A549 treated with RU486 at 1 μM for 4 hours (cell line): ENCODE measurements at places on chromosomes 5 and 9. TPM values are rescaled to one million over a fixed set of nuclear protein-coding genes. Genes with fewer than 3 reads are reported as not detected.

Gene ARAP3
- total RNA-seq, result 3.3 to 5.2 TPM (median 4.0 TPM) in 5 replicates

Gene MAP3K1
- 1.00 to 2.0 TPM (median 1.7 TPM) in 5 replicates for total RNA-seq

Gene C5
- 8.3 to 15.6 TPM (median 13.0 TPM) in 5 replicates for total RNA-seq

Gene STXBP1
- 14.6 to 18.4 TPM (median 16.5 TPM) in 5 replicates for total RNA-seq

Gene NFIB
- 8.2 to 12.3 TPM (median 10.4 TPM) in 5 replicates for total RNA-seq

Gene IFNW1
- not detected in 5 replicates for total RNA-seq

Gene IFNK
- not detected in 5 replicates for total RNA-seq

Gene GABRA1
- not detected in 5 replicates for total RNA-seq

Gene NIPAL4
- 9.5 to 13.6 TPM (median 11.6 TPM) in 5 replicates for total RNA-seq

Gene HRCT1
- total RNA-seq, result 0.28 to 0.48 TPM (median 0.30 TPM) in 3 of 5 replicates, not detected in the others

Gene INPP5E
- total RNA-seq, result 11.7 to 21.4 TPM (median 19.0 TPM) in 5 replicates

Gene GABRP
- total RNA-seq, result not detected in 5 replicates

Gene PCDHB11
- 0.06 to 0.14 TPM (median 0.07 TPM) in 4 of 5 replicates, not detected in the other for total RNA-seq

Gene PNPLA7
- 0.54 to 0.85 TPM (median 0.83 TPM) in 5 replicates for total RNA-seq

Gene SLC25A48
- total RNA-seq, result 0.15 to 0.22 TPM (median 0.21 TPM) in 3 of 5 replicates, not detected in the others

Gene FBXW11
- total RNA-seq, result 26.8 to 42.3 TPM (median 38.9 TPM) in 5 replicates

Gene FSTL4
- total RNA-seq, result 1.9 to 4.8 TPM (median 3.5 TPM) in 5 replicates

Gene HAVCR1
- total RNA-seq, result 26.0 to 44.9 TPM (median 35.2 TPM) in 5 replicates

Gene CYSRT1
- 2.7 to 4.3 TPM (median 4.1 TPM) in 5 replicates for total RNA-seq

Gene BRD3
- total RNA-seq, result 11.4 to 22.7 TPM (median 21.3 TPM) in 5 replicates

Gene GFPT2
- 45.0 to 58.8 TPM (median 54.6 TPM) in 5 replicates for total RNA-seq

Gene IFNE
- total RNA-seq, result 0.86 to 2.3 TPM (median 1.4 TPM) in 5 replicates

Gene SOX30
- 0.06 to 0.09 TPM in 2 of 5 replicates, not detected in the others for total RNA-seq

Gene NOXA1
- 1.1 to 2.4 TPM (median 1.7 TPM) in 5 replicates for total RNA-seq

Gene DOCK8
- total RNA-seq, result 0.21 to 0.72 TPM (median 0.31 TPM) in 5 replicates

Gene PTGR1
- 349 to 400 TPM (median 393 TPM) in 5 replicates for total RNA-seq

Gene FBXO4
- total RNA-seq, result 2.6 to 8.6 TPM (median 7.0 TPM) in 5 replicates

Gene LTC4S
- total RNA-seq, result 0.30 to 0.63 TPM (median 0.38 TPM) in 3 of 5 replicates, not detected in the others

Gene BTNL3
- total RNA-seq, result not detected in 5 replicates

Gene DMRTA1
- total RNA-seq, result 0.82 to 1.1 TPM (median 0.84 TPM) in 5 replicates

Gene FAM81B
- not detected in 5 replicates for total RNA-seq

Gene PPP3R2
- total RNA-seq, result not detected in 5 replicates

Gene C9orf153
- total RNA-seq, result 0.23 to 0.43 TPM in 2 of 5 replicates, not detected in the others

Gene CARTPT
- not detected in 5 replicates for total RNA-seq

Gene SPATA31E1
- total RNA-seq, result not detected in 5 replicates

Gene ANKRD33B
- total RNA-seq, result 8.1 to 12.6 TPM (median 10.8 TPM) in 5 replicates

Gene RORB
- total RNA-seq, result not detected in 5 replicates

Gene C5orf58
- not detected in 5 replicates for total RNA-seq

Gene ZFP37
- total RNA-seq, result 0.86 to 1.9 TPM (median 1.8 TPM) in 5 replicates
